ENCODE measurements at places on chromosomes 3 and 15.

- no peak overlapping the region for H3K27ac ChIP-seq
- no peak overlapping the region for H3K4me3 ChIP-seq
- H3K27me3 ChIP-seq: no peaks in the 10 kb centered on the region
- DNase-seq: no peak
- H3K36me3 ChIP-seq: peaks cover 15% of the 10 kb centered on the region
- H3K4me1 ChIP-seq: peaks cover 30% of the 10 kb centered on the region
These were observed 32.6 kb downstream of the PDCD6IP start for GRCh38 chr3:33831053-33831452.

DNA sequence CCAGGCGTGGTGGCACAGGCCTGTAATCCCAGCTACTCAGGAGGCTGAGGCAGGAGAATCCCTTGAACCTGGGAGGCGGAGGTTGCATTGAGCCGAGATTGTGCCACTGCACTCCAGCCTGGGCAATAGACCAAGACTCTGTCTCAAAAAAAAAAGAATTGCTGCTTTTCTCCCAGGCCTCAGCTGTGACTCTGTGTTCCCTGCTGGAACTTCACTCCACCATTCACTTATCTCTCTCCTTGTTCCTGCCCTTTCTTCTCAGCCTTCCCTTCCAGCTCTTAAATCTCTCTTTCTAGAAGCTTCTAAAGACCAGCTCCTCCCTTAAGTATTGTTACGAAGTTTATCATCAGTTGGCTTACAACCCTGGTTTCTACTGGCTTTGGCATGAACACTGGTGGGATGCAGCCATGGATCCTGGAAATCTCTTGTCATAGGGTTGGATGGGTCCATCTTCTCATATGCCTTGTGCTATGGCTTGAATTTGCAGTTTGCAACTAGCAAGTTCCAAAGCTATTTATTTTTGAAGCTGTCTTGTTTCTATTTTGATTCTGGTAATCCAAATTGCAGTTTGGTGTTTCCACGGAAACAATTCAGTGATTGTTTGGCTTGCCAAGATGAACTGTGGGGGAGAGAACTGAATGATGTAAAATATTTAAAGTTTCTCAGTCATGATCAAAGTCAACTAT is 10.5 kb downstream of the C3orf62 start:
- DNase-seq: no peak
- peaks cover 6% of the 10 kb centered on the region for H3K4me1 ChIP-seq
- H3K4me3 ChIP-seq: no peak overlapping the region

DNA sequence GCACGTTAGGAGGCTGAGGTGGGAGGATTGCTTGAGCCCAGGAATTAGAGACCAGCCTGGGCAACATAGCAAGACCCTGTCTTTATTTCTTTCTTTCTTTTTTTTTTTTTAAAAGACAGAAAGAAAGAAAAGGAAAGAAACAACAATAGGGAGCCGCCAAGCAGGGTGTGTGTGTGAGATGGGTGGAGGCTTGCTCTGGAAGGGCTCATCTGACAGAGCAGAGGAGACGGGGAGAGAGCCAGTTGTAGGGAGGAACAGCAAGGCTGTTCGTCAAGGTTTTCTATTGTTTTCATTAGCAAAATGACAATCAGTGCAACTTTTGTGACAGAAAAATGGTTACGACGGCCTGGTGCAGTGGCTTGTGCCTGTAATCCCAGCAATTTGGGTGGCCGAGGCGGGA is 69.3 kb downstream of the CDC25A start:
- no peak overlapping the region for H3K27ac ChIP-seq
- H3K27me3 ChIP-seq: no peaks in the 10 kb centered on the region
- H3K4me3 ChIP-seq: no peak overlapping the region
- H3K4me1 ChIP-seq: peaks cover 4% of the 10 kb centered on the region

GRCh38 chr3:46191730-46192129 is 16.4 kb downstream of the CCR1 start:
- H3K4me1 ChIP-seq: peaks cover 4% of the 10 kb centered on the region
- H3K27me3 ChIP-seq: peaks cover 14% of the 10 kb centered on the region
- no peak overlapping the region for H3K27ac ChIP-seq
- no peak for DNase-seq
- H3K36me3 ChIP-seq: peaks cover 2% of the 10 kb centered on the region

GRCh38 chr3:23325466-23326065 is 122.4 kb downstream of the UBE2E2 start:
- no peaks in the 10 kb centered on the region for H3K36me3 ChIP-seq
- H3K4me3 ChIP-seq: no peak overlapping the region
- peaks cover 2% of the 10 kb centered on the region for H3K4me1 ChIP-seq
- H3K27ac ChIP-seq: peak overlapping the region; percentile 29
- no peaks in the 10 kb centered on the region for H3K27me3 ChIP-seq

- H3K4me1 ChIP-seq: peaks cover 7% of the 10 kb centered on the region
- DNase-seq: no peak
- peaks cover 38% of the 10 kb centered on the region for H3K27me3 ChIP-seq
- no peak overlapping the region for H3K27ac ChIP-seq
These were observed 1.6 kb downstream of the PTX3 start for GRCh38 chr3:157438194-157438730.

- H3K27me3 ChIP-seq: no peaks in the 10 kb centered on the region
- DNase-seq: no peak
- peaks cover 4% of the 10 kb centered on the region for H3K4me1 ChIP-seq
- H3K36me3 ChIP-seq: no peaks in the 10 kb centered on the region
- no peak overlapping the region for H3K4me3 ChIP-seq
- H3K27ac ChIP-seq: no peak overlapping the region
These were observed 147.4 kb downstream of the ATP10A start for GRCh38 chr15:25715536-25716413.

DNA sequence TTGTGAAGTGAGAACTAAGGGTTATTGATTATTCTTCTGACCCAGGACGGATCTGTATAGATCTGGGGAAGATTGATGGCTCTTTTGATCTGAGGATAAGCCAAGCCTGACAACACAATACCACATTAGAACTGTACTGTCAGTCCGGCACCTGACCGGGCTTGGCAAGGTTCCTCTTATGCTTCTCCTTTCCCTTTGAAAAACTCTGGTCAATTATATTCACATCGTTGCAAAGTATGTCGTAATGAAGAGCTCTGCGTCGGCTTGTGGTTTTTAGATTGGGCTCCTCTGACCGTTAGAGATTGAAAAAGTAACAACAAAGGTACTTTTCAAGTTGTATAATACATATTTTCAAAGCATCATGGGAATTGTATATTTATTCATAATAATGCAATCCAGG is 389.8 kb downstream of the NR2F2 start:
- no peak for DNase-seq
- no peaks in the 10 kb centered on the region for H3K4me1 ChIP-seq
- H3K27ac ChIP-seq: no peak overlapping the region
- no peak overlapping the region for H3K4me3 ChIP-seq
- H3K36me3 ChIP-seq: no peaks in the 10 kb centered on the region

DNA sequence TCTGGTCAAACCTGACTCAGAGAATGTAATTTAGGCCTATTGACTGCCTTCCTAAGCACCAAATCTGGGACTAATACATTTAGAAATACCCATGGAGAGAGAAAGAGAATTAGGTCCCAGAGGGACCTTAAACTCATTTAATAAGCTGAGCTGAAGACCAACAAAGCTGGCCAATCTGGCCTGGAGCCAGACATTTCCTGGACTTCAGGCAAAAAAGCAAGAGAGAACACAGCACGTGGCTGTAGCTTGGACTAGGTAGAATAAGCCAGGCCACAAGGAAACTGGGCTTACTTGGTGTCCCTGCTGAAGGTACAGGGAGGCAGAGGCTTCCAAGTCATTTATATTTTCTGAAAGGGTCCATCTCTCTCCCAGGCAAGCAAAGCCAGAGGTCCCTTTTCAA is 88.1 kb downstream of the RTP4 start:
- peaks cover 65% of the 10 kb centered on the region for H3K27me3 ChIP-seq
- H3K4me3 ChIP-seq: no peak overlapping the region
- H3K4me1 ChIP-seq: no peaks in the 10 kb centered on the region
- no peak overlapping the region for H3K27ac ChIP-seq

- H3K4me1 ChIP-seq: no peaks in the 10 kb centered on the region
- no peak for DNase-seq
- no peaks in the 10 kb centered on the region for H3K27me3 ChIP-seq
These were observed 620.3 kb upstream of the AGTR1 start for GRCh38 chr3:148077318-148077923.

DNA sequence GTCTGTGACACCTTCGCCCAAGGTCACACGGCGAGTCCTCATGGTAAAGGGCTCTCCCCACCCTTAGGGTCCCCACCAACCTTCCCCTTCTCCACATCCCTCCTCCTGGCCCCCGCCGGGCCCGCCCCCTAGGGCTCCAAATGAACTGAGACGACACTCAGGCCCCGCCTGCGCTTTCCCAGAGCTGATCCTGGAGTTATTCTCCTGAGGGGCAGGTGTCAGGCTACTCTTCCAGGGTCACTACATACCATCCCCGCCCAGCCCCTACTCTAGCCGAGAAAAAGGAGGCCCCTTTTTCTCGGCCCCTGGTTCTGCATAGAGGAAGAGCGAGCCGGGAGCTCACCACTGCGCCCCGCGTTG is 292 bp downstream of the USP4 start:
- H3K27me3 ChIP-seq: no peaks in the 10 kb centered on the region
- H3K27ac ChIP-seq: peak overlapping the region; percentile 98
- peak; percentile 13 for DNase-seq
- H3K36me3 ChIP-seq: no peaks in the 10 kb centered on the region
- peak overlapping the region; percentile 97 for H3K4me3 ChIP-seq

DNA sequence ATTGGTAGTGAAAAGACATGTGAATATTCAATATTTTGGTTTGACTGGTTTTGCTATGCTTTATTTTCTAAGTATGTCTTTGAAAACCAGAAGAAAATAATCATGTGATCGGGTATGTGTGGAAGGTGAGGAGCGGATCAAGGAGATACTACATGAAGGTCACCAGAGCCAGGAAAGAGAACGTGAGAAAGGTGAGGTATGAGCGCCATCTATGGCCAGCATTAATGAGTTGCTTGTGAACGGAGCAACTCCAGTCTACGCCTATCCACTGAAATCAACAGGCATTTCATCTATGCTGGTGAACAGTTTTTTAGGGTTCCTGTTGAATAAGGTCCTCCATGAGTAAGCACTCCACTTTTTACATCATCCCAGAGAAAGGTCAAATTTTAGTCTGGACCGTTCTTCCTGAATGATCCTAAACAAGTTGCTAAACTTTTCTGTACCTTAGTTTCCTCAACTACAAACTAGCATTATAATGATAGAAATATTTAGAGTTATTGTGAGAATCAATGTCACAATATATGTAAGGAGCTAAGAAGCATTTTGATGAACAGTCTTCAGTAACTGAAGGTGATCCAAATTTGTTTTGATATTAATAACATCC is 1435.2 kb upstream of the CADM2 start:
- H3K36me3 ChIP-seq: no peaks in the 10 kb centered on the region
- no peak for DNase-seq
- H3K4me3 ChIP-seq: no peak overlapping the region
- no peak overlapping the region for H3K27ac ChIP-seq
- H3K27me3 ChIP-seq: no peaks in the 10 kb centered on the region

- no peaks in the 10 kb centered on the region for H3K36me3 ChIP-seq
- H3K4me3 ChIP-seq: no peak overlapping the region
- H3K4me1 ChIP-seq: peaks cover 13% of the 10 kb centered on the region
- H3K27ac ChIP-seq: no peak overlapping the region
These were observed 129.8 kb upstream of the MEF2A start for GRCh38 chr15:99435877-99436541.

GRCh38 chr3:117761703-117762620 is 1052.4 kb downstream of the TUSC7 start:
- no peaks in the 10 kb centered on the region for H3K4me1 ChIP-seq
- no peak for DNase-seq
- no peaks in the 10 kb centered on the region for H3K27me3 ChIP-seq
- no peaks in the 10 kb centered on the region for H3K36me3 ChIP-seq

- no peak overlapping the region for H3K27ac ChIP-seq
- peaks cover 79% of the 10 kb centered on the region for H3K27me3 ChIP-seq
- peaks cover 3% of the 10 kb centered on the region for H3K4me1 ChIP-seq
- H3K36me3 ChIP-seq: peaks cover 3% of the 10 kb centered on the region
- no peak overlapping the region for H3K4me3 ChIP-seq
- no peak for DNase-seq
These were observed 83.7 kb downstream of the PLXNA1 start for GRCh38 chr3:127066635-127067034.

DNA sequence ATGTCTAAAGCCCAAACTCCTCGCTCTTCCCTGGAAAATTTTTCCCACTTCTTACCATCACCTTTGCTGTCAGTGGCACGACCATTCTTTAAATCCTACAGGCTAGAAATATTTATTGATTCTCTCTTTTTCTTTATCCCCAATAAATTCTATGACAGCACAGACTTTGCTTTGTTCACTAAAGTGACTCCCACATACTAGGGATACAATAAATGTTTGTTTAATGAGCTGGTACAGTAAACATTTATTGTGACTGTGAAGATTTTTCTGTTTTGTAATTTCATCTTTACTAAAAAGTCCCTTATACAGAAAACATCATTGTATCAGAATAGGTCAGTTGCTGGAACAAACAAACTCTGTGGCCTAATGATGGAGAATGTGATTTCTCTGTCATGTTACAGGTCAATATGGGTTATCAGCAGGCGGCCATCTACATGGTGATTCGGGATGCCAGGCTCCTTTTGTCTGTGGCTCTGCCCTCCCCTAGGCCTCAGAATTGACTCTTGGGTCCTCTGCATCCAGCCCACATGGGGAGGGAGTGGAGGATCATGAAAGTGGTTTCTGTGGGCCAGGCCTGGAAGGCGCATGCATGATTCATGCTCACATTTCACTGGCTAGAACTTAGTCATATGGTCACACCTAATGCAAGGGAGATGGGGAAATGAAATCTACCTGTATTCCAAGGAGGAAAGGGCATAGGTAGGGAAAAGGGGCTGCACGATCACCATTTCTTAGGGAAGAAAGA is 22.7 kb upstream of the KNG1 start:
- no peak overlapping the region for H3K4me3 ChIP-seq
- DNase-seq: no peak
- H3K4me1 ChIP-seq: peaks cover 3% of the 10 kb centered on the region
- no peaks in the 10 kb centered on the region for H3K36me3 ChIP-seq
- H3K27ac ChIP-seq: no peak overlapping the region
- peaks cover 19% of the 10 kb centered on the region for H3K27me3 ChIP-seq

DNA sequence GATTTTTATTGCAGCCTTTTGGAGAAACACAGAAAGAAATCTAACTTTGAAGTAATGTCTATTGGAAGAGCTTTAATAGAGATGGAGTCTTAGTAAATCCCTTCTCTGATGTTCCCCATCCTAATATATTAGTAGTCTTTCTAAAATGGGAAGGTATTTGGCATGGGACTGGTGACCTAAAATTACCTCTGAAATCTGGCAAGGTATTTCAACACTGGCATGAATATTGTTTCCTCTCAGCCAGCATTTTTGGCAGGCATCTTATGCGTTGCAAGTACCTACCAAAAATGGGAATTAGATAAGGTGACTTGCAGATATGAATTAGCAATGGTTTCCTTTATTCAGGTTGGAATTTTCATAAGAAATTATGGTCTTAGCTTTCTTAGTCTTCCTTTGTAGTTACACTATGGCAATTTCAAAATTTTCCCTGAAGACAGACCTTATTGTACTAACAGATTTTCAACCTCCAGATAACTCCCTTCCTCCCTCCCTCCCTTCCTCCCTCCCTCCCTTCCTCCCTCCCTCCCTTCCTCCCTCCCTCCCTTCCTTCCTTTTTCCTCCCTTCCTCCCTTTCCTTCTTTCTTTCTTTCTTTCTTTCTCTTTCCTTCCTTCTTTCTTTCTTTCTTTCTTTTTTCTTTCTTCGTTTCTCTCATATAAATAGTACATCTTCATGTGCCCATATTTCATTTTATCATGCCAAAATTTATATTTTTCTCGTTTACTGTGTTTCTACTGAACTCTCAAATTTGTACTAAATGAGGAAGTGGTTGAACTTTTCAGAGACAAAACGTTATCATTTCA is 168.2 kb upstream of the KCNMB2 start:
- DNase-seq: no peak
- H3K27me3 ChIP-seq: peaks cover 24% of the 10 kb centered on the region

All from T-helper 17 cell (primary cell).